ENCODE measurements at places on chromosomes 6 and 20.

GRCh38 chr6:108592371-108593337 is 31.9 kb downstream of the FOXO3 start:
- peak; percentile 88 for DNase-seq

DNA sequence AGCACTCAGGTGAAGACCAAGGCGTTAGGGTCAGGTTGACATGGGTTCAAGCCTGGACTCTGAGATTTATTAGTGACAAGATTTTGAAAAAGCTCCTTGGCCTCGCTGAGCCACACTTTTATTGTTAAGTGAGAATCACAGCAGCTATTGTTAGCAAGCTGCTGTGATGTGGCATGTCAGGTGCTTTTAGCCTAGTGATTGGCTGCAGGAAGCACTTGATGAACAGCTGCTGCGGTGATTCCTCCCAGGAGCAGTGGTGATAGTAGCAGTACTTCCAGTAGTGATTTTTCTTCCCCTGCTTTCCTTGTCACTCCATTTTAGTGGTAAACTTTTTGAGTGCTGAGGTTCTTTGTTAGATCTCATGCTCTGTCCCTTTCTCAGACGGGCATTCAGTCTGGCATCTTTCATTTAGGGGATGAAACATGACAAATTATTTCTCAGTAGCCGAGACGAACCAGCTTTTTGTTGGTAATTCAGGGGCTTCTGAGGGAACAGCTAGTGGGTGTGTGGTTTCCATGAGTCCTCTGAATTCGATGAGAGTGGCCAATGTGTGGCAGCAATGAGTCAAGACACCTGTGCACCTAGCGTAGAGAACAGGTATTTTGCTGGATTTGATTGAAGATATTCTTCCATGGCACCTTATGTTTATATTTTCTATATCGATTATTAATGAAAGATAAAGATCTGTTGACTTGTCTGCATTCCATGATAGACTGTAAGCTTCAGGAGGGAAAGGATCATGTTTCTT is 696.7 kb downstream of the DHX35 start:
- no peak for DNase-seq

- DNase-seq: no peak
Measured at GRCh38 chr20:20404633-20405032, 36.7 kb downstream of the INSM1 start.

- no peak for DNase-seq
Measured at GRCh38 chr20:60627751-60628565, 624.1 kb upstream of the CDH4 start.

DNA sequence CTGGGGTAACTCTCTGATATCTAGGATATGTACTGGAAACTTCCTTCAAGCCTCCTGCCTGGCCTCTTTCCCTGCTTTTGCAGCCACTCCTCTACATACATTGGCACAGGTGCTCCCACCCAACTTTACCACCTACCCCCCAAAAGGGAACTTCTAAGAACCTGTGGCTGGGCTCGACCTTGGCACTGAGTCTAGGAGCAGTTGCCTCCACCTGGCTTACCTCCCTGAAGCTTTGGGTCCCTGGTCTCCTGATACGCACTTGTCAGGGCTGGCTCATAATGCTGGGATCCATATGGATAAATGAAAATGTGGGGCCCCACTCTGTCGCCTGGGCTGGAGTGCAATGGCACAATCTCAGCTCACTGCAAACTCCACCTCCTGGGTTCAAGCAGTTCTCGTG is 56.2 kb downstream of the SSR1 start:
- no peak for DNase-seq

DNA sequence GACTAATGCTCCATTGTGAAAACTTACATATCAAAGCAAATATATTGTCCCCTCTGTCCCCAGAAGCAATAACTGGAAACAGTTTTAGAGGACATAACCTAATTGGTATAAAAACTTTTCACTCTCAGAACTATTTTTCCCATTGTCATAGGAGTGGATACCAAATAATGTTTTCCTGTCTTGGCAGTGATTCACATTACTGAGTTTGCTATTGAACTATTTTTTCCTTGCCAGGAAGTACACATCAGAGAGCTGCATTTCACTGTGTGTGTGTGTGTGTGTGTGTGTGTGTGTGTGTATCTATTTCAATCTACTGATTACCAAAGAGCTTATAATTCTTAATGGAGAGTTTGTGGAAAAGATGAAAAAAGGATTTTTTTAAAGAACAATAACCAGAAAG is 45.4 kb downstream of the AKAP12 start:
- no peak for DNase-seq

GRCh38 chr6:31940256-31940664 is 5.6 kb upstream of the CFB start:
- DNase-seq: peak; percentile 12

DNA sequence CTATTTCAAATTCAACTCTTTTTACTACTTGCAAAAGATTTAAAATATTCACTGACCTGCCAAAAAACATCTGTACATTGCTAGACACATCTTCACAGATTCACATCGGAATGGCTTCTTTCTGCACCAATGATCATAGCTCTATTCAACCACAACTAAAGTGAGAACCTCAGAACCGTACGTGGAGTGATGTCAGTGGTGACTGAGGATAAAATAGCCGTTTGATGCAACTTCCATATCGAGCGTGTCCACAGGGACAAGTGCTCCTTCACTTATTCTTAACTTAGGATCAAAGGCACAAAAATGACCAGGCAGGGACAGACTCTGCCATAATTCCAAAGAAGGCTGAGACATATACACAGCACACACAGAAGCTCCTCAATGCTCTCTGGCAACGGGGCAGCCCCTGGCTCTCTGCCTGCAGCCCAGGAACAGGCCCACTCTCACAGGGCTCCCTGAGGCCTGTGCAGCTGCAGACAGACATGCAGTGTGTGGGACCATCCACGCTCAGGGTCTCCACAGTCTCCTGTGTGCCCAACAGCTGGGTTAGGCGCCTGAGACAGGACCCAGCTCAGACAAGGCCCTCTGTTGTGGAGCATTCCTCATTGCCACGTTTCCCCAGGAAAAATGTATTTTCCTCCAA is 22.8 kb downstream of the FYN start:
- no peak for DNase-seq

DNA sequence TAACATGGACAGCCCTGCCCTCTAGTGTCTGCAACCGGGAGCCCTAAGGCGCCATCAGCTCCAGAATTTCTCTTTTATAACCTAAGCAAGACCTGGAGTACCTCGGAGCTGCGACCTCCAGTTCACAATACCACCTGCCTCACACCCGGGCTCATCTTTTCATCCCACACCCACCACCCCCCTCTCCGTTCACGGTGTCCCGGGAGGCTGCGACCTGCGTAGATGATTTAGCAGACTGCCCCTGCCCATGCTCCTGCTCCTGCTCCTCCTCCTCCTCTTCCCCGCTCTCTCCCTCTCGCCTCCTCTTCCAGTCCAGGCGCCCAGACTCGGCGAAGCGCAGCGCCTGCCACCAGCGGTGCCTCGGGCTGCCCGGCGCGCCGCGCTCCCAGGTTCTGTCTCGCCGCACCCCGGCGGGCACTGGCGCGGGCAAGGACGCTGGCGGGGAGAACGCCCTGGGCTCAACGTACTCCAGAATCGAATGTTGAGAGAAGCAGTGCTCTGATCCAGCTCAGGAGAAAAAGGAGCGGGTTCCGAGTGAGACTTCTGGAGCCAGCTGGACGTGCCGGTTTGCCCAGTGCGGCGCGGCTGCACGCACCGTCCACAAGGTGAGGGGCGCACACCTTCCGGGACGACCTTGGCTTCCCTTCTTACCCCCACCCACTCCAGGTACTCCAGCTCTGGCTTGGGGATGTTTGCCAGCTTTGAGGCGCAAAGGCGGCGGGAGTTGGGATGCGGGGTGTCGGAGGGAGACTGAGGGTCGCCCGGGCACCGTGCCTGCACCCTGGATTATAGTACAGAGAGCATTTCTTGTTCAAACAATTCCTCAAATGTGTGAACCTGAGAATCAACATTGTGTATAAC is at the start of gene HTR1E:
HTR1E (plus strand) TSS at position 310 of the 861 bp plus-strand sequence. CDS start 77,807 bp downstream, outside the sequence.
- no peak for DNase-seq

- no peak for DNase-seq
Measured at GRCh38 chr6:18243302-18243893, 20.9 kb downstream of the DEK start.

DNA sequence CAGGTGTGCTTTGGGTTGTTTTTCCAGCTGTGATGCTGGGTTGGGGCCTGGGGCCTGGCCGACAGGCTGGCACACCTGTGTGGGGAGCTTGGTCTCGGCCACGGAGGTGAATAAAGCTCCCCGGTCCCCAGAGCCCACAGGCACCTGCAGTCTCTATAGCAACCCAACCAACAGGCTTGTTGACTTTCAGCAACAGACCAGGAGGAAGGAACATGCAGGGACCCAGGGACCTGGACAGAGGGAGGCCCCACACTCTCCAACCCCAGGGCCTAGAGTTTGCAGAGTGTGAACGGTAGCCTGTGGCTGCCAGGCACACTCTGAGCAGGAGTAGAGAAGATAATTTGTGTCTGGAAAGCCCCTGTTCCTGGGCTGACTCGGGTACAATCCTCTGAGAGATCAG is 14.6 kb upstream of the SYNJ2 start:
- no peak for DNase-seq

DNA sequence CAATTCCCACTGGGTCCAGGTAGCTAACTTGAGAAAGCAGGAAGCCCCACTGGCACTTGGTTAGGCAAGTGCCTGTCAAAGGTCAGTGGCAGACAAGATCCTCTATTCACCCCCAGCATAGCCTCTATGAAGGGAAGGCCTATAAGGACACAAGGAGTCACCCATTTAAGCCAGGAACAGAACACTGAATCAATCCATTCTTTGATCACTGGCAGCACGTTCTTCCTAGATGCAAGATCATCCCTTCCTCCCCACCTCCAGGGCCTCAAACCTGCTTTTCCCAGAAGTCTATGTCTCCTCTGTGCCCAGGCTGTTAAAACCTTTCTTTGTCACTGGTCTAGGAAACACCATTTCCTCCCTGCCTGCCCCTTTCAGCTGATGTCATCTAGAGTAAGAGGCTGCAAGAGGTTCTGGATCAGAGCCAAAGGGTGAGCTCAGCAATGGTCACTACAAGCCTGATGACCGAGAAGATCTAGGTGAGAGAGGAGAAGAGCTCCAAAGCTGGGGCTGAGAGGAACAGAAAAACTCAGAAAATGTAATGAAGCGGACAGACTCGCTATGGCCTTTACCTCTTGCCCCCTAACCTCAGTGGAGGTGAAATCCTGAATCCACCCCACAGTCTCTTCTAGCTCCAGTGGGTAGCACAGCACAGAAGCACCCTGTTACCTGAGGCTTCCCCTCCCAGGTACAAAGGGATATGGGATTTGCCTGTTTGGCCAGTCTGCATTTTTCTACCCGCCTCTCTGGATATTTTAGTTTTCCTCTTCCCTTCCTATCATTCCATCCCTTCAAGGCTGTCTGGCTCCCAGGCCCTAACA is 1.8 kb downstream of the GTPBP2 start:
- peak; percentile 96 for DNase-seq

DNA sequence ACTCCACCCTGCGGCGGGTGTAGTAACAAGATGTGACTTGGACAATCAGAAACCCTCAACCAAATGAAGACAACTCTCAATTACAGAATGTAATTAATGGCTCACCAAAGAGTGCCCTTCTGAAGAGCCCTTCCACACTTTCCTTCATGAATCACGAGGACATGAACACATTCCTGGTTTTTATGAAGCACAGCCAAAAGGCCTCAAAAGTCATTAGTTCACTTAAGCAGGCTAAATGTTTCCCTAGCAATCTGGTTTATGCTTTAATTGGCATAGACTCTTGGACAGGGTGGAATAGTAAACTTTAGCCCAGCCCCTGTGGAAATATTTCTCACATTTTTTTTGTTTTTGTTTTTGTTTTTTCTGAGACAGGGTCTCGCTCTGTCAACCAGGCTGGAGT is 20.5 kb downstream of the CPNE5 start:
- DNase-seq: no peak

DNA sequence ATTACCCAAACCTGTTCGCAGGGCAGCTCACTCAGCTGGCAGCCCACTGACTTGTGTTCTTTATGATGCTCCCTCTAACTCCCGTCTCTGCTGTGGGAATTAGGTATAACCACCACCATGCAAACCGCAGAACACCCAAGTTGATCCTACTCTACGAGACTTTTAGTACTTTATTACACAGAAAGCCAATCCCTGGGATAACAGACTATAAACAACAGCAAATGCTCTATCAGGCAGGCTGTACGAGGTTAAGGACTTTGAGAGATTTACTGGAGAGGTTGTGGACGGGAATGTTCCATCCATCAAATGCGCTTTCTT is 241.1 kb downstream of the FOXC1 start:
- DNase-seq: no peak

- no peak for DNase-seq
Measured at GRCh38 chr20:63449796-63450730, 22.4 kb downstream of the KCNQ2 start.

DNA sequence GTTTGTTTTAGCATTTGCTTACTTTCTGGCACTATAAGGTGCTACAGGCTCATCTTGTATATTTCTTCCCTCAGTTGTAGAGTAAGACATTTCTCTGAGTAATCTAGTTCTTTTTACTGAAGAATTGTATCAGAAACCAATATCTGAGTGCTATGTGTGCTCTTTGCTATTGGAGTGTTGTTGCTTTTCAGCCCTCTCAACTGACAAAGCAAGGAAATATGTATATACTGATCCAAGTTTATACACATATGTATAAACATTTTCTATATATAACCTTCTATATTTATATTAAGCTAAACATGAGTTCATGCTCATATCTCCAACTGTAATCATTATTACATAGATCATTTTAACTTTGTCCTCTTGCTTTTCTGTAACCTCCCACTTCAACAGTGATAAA is 405.7 kb downstream of the RFPL4B start:
- no peak for DNase-seq

GRCh38 chr6:51141080-51141479 is 322.4 kb downstream of the TFAP2B start:
- no peak for DNase-seq

GRCh38 chr6:46909371-46909770 is 12.4 kb downstream of the ADGRF5 start:
- no peak for DNase-seq

DNA sequence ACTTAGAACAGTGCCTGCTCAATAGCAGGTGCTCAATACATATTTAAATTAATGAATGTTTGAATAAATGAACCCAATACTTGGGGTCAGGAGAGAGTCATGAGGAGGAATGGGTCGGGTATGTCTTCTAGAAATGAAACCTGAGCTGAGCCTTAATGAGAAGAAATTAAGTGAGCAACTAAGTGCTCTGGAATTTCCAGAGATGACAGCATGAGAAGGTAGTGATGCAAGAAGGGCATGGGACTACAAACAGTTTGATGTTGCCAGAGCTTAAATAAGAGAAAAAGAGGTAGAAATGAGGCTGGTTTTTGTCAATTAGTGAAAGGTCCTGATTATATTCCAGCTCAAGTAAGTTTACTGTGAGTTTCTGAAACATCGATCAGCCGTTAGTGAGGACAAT is 82.9 kb downstream of the PDE10A start:
- DNase-seq: no peak

- DNase-seq: no peak
Measured at GRCh38 chr6:137197684-137198645, 21.2 kb downstream of the IFNGR1 start.

- no peak for DNase-seq
Measured at GRCh38 chr6:105510746-105511145, 107.9 kb upstream of the PREP start.

DNA sequence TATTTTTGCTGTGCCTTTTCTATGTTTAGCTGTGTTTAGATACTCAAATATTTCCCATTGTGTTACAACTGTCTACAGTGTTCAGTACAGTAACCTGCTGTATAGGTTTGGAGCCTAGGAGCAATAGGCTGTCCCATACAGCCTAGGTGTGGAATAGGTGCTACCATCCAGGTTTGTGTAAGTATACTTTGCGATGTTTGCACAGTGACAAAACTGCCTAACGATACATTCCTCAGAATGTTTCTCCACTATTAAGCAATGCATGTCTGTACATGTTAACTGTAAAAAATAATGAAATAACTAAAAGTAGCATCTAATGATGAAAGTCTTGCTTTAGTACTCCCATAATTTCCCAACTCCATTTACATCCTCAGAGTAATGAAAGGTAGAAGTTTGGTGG is 46.0 kb downstream of the SERAC1 start:
- DNase-seq: no peak

Measured in kidney epithelial cell (primary cell).